H9 (cell line): ENCODE measurements at places on chromosomes 6 and 20. TPM values are rescaled to one million over a fixed set of nuclear protein-coding genes. Genes with fewer than 3 reads are reported as not detected.

SPATA25 gene
- 1.8 and 2.4 TPM in 2 replicates for total RNA-seq

NT5DC1 gene
- 54.2 and 64.9 TPM in 2 replicates for total RNA-seq

LY86 gene
- not detected in 2 replicates for total RNA-seq

PGC gene
- total RNA-seq = not detected in 2 replicates

CRISP3 gene
- total RNA-seq = not detected in 2 replicates

KCNS1 gene
- 0.98 and 0.99 TPM in 2 replicates for total RNA-seq

MCM8 gene
- total RNA-seq = 32.2 and 33.3 TPM in 2 replicates

STMND1 gene
- total RNA-seq = not detected in 2 replicates

XKR7 gene
- total RNA-seq = 1.3 and 1.5 TPM in 2 replicates

COL10A1 gene
- not detected in 2 replicates for total RNA-seq

TNXB gene
- total RNA-seq = 5.0 and 5.2 TPM in 2 replicates

PLN gene
- not detected in 2 replicates for total RNA-seq

TOX2 gene
- total RNA-seq = 1.7 and 2.0 TPM in 2 replicates

ZNF165 gene
- total RNA-seq = 5.8 and 6.3 TPM in 2 replicates

IL17F gene
- total RNA-seq = not detected in 2 replicates

CLPSL2 gene
- 4.4 and 6.0 TPM in 2 replicates for total RNA-seq

CLDN20 gene
- total RNA-seq = not detected in 2 replicates
